ENCODE measurements at places on chromosomes 5 and 9. TPM values are rescaled to one million over a fixed set of nuclear protein-coding genes. Genes with fewer than 3 reads are reported as not detected.

Gene PCDHB16
- 4.0 TPM for total RNA-seq

Gene CCDC183
- 0.84 TPM for total RNA-seq

- no peak for DNase-seq
Observed at GRCh38 chr5:109725135-109725534, 35.4 kb downstream of the MAN2A1 start.

Gene PTGS1
- total RNA-seq: 1.8 TPM

Gene PPP3R2
- not detected for total RNA-seq

- DNase-seq: no peak
Observed at GRCh38 chr5:57687596-57687995, 205.0 kb upstream of the ACTBL2 start.

Gene GCNT4
- total RNA-seq: 0.25 TPM

Data from neural progenitor cell (in vitro differentiated cells).